ENCODE measurements at places on chromosomes 12 and 14. TPM values are rescaled to one million over a fixed set of nuclear protein-coding genes. Genes with fewer than 3 reads are reported as not detected.

Gene SNX6
- 65.1 TPM for total RNA-seq

Gene SLCO1B1
- not detected for total RNA-seq

Gene LRFN5
- total RNA-seq = 84.1 TPM

Gene LIN7A
- total RNA-seq = 32.6 TPM

Gene SDSL
- 1.7 TPM for total RNA-seq

Gene NANOG
- total RNA-seq = 0.27 TPM

Gene ABHD12B
- total RNA-seq = 0.18 TPM
